ENCODE measurements at places on chromosomes 6 and 20. TPM values are rescaled to one million over a fixed set of nuclear protein-coding genes. Genes with fewer than 3 reads are reported as not detected.

Gene ZBTB12
- 2.4 TPM for total RNA-seq

Gene NRSN1
- total RNA-seq, result not detected

Gene C2
- total RNA-seq, result 1.5 TPM

Gene HSPA12B
- total RNA-seq, result not detected

Gene SIGLEC1
- not detected for total RNA-seq

Gene ALDH8A1
- 1.7 TPM for total RNA-seq

Gene BNIP5
- total RNA-seq, result not detected

Gene EYA4
- total RNA-seq, result not detected

DNA sequence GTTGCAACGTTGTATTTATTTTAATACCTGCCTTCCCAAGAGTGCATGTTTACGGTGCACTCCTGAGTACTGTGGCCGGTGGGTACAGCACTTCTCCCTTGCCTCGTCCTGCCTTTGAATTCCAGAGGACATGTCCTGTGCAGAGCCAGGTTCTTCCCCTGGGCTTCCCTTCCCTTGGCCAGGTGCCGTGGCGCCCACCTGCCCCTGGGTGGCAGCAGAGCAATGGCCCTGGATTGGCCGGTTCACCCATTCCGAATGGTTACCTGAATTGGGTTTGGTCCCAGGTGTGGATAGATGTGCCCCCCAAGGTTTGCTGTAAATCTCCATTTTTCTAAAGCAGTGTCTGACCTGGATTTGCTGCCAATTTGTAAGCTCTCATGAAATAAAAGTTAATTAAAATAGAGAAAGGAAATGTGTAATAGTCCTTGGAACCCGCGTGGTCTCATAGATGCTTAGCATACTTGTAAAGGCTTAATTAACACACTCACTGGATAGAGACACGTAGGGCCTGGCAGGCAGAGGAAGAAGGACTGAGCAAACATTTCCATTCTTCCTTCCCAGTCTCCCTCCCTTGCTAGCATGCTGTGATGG is 40.6 kb downstream of the DTD1 start:
- DNase-seq, result peak; percentile 30

- DNase-seq, result no peak
Observed at GRCh38 chr6:10535193-10535592, 14.0 kb downstream of the GCNT2 start.

DNA sequence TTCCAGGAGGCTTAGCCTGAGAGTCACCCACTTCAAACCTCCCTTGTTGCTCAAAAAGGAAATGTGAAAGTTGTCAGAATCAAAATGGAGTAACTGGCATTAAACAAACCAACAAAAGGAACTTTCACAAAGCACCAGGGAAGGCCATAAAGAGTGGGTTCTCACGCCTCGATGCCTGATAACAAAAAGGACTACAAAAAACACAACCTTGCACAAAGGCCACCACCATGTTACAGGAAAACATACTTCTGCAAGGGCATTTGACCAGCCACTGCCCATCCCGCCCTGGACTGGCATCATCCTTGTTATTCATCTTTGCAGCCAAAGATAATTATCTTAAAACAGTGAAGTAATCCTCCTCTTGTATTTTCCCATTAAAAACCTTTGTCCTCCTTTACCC is 34.8 kb downstream of the RNASET2 start:
- no peak for DNase-seq

- DNase-seq, result no peak
Observed at GRCh38 chr6:95093154-95093553, 484.2 kb upstream of the MANEA start.

DNA sequence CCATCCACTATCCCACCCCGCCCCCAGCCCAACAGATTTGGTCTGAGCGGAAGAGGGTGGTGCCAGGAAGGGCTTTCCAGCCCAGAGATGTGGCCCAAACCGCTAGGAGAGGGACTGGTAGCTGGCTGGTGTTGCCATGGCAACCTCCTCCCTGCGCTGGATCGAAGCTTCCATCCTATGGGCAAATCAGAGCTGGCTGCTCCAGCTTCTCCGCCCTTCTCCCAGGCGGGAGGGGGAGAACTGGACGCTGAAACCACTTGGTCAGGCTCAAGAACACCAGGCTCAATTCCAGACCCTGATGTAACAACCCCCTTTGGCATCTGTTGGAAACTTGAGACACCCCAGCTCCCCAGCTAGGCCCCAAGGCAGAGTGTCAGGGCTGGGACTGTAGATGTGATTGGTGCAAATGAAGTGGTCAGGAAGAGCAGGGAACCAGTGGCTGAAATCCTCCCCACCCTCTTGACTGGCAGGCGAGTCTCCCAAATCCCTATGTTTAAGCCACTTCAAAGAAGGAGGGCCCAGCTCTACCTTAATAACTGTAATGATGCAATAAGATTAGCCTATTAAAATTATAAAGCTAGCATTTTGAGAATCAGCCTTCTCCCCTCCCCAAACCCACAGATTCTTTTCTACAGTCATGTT is 4.2 kb downstream of the RIMS4 start:
- DNase-seq, result no peak

GRCh38 chr20:8974009-8974708 is 94.7 kb upstream of the PLCB4 start:
- DNase-seq, result no peak

GRCh38 chr6:26045928-26046368 is 41.3 kb upstream of the HFE start:
- DNase-seq, result peak; percentile 16

DNA sequence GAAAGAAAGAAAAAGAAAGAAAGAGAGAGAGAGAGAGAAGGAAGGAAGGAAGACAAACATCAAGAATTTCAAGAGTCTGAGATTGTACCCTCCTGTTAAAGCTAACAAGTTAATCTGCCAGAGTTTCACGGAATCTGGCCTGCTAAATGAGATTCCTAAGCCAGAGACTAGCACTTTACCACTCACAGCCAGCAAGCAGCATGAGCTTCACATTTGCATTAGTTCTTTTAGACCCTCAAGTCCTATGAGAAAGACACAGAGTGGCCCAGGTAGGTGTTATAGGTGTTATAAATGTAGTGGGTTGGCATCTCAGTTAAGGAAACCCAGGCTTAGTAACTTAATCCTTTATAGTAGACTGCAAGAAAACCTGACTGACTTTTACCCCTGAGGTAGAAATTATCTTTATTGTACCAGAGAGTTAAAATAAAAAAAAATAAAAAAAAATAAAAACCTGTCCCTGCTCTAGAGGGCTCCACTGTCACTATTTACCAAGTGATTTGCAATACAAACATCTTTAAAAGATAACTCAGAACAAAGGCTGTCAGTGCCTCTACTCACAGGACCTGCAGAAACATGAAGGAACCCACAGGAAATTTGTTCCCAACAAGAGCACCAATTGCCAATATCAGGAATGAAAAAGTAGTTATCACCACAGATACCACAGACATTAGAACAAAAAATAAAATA is 9.7 kb upstream of the IBTK start:
- DNase-seq, result no peak

- peak; percentile 20 for DNase-seq
Observed at GRCh38 chr6:26333476-26334297, 31.3 kb upstream of the BTN3A2 start.

- peak; percentile 74 for DNase-seq
Observed at GRCh38 chr6:69866770-69867638, 648 bp downstream of the COL19A1 start.

GRCh38 chr6:14559746-14560536 is 442.4 kb downstream of the CD83 start:
- no peak for DNase-seq

DNA sequence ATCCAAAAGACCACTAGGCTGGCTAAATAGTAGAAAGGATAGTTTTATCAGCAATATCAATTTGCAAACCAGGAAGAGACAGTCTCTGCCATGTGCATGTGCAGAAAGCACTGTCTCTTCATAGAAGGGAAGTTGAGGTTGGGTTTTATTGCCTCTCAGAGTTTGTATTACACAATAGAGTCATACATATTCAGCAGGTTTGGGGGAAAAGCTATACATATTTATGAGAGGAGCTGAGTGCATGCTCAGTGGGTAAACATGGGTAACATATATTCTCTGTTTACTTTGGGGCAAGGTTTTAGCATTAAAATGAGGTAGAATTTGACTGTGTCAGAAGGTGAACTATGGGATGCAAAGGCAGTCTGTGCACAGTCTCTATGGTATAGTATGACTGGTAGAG is 14.9 kb downstream of the TMEM170B start:
- DNase-seq, result no peak

GRCh38 chr6:452301-453067 is 60.9 kb downstream of the IRF4 start:
- no peak for DNase-seq

GRCh38 chr20:63386491-63386890 is 25.3 kb upstream of the CHRNA4 start:
- no peak for DNase-seq

DNA sequence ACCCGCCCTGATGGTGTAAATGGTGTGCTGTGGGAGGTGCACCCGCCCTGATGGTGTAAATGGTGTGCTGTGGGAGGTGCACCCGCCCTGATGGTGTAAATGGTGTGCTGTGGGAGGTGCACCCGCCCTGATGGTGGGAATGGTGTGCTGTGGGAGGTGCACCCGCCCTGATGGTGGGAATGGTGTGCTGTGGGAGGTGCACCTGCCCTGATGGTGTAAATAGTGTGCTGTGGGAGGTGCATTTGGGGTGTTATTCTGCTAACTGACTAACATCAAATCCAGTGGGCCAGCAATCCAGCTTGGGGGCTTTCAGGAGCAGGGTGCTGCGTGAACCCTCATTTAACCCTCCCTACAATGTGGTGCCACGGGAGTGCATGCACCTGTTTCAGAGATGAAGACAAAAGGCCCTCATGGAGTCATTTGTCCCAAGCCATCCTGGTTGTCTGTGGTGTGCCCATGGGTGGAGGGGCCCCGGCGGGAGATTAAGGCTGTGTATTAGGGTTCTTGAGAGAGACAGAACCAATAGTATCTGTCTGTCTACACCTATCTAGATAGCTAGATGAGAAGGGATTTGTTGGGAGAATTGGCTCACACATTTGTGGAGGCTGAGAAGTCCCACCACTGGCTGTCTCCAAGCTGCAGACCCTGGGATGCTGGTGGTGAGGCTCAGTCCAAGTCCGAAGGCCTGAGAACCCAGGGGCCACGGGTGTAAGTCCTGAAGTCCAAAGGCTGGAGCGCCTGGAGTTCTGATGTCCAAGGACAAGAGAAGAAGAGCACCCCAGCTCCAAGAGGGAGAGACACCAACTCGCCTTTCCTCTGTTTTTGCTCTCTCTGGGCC is 39.2 kb downstream of the TMEM242 start:
- no peak for DNase-seq
